Naive thymus-derived CD4-positive, alpha-beta T cell (primary cell): ENCODE measurements at places on chromosomes 13 and 19. TPM values are rescaled to one million over a fixed set of nuclear protein-coding genes. Genes with fewer than 3 reads are reported as not detected.

Gene ZNF224
- 38.3 TPM for total RNA-seq

Gene KLHL1
- not detected for total RNA-seq

Gene RNF17
- total RNA-seq = 1.1 TPM

Gene FPR1
- total RNA-seq = 6.4 TPM

DNA sequence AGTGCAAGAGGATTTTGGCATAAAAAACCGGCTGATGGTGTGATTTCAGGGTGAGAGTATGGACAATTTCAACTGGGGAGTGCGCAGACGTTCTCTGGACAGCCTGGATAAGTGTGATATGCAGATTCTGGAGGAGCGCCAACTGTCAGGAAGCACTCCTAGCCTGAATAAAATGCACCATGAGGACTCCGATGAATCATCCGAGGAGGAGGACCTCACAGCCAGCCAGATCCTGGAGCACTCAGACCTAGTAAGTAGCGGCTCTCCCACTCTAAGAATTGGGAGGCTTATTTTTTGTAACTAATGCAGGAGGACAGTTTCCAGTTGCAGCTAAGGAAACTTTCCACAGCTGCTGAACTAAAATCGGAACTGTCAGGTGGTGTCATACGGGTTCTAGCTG, 53.6 kb downstream of the ZAR1L start:
- no peak overlapping the region for H3K4me3 ChIP-seq
- no peak overlapping the region for H3K27ac ChIP-seq
- DNase-seq = no peak
- no peaks in the 10 kb centered on the region for H3K36me3 ChIP-seq

DNA sequence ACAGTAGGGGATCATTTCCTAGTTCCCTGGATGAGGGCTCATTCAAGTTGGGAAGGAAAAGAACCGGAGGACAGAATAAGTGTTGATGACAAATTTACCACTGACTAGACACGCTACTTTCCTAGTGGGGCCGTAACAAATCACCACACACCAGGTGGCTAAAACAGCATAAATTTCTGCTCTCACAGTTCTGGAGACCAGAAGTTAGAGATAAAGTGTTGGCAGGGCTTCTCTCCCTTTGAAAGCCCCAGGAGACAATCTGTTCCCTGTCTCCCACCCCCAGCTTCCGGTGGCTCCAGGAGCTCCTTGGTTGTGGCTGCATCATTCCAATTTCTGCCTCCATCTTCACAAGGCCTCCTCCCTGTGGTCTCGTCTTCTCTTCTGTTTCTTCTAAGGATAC, 65.4 kb upstream of the ARGLU1 start:
- no peaks in the 10 kb centered on the region for H3K36me3 ChIP-seq
- H3K27me3 ChIP-seq = no peaks in the 10 kb centered on the region

GRCh38 chr19:47521473-47522180, 6.8 kb upstream of the NAPA start:
- no peak overlapping the region for H3K27ac ChIP-seq
- peaks cover 22% of the 10 kb centered on the region for H3K4me1 ChIP-seq
- H3K36me3 ChIP-seq = no peaks in the 10 kb centered on the region
- H3K27me3 ChIP-seq = no peaks in the 10 kb centered on the region

GRCh38 chr13:46100191-46100815, 4.5 kb downstream of the CPB2 start:
- H3K4me3 ChIP-seq = no peak overlapping the region
- H3K27ac ChIP-seq = no peak overlapping the region
- no peaks in the 10 kb centered on the region for H3K36me3 ChIP-seq
- H3K27me3 ChIP-seq = no peaks in the 10 kb centered on the region

- peaks cover 3% of the 10 kb centered on the region for H3K36me3 ChIP-seq
- peak overlapping the region; percentile 84 for H3K27ac ChIP-seq
- no peaks in the 10 kb centered on the region for H3K27me3 ChIP-seq
These were observed 572 bp downstream of the UCHL3 start for GRCh38 chr13:75550159-75550567.

DNA sequence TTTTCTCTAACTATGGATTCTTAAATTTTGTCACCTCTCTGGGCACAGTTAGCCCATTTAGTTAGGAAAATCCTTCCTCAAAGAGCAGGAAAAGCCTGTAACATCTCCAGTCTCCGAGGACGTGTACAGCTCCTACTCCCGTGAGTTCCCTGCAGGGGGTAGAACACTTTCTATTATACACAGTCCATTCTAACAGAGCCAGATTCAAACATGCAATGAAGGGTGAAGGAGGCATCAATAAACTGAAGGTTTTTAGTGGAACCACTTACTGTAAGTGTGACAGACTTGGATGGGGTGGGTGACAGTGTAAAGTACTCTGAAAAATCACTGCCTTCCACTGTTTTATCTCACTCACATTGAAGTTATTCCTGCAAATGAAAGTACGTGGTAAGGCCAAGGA, 204.7 kb upstream of the DACH1 start:
- H3K36me3 ChIP-seq = no peaks in the 10 kb centered on the region
- no peak for DNase-seq
- H3K4me1 ChIP-seq = no peaks in the 10 kb centered on the region
- H3K27me3 ChIP-seq = no peaks in the 10 kb centered on the region
- no peak overlapping the region for H3K27ac ChIP-seq

DNA sequence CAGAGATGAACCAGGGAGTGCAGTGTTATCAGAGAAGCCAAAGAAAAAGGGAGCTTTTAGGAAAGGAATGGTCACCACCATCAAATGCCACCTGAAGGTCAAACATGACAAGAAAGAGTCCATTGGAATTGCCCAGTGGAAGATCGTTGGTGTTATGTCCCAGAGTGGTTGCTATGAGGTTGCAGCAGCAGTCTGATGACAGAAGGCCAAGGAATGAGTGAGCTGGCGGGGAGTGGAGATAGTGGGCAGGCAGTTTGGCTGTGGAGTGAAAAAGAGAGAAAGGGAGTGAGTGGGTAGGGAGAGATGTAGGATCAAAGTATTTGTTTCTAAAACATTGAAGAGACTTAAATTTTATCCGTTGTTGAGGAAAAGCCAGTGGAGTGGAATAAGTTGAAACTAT, 117.4 kb upstream of the WASF3 start:
- no peaks in the 10 kb centered on the region for H3K4me1 ChIP-seq
- H3K27ac ChIP-seq = no peak overlapping the region
- H3K27me3 ChIP-seq = no peaks in the 10 kb centered on the region
- no peak overlapping the region for H3K4me3 ChIP-seq
